ENCODE measurements at places on chromosomes 11 and 22.

DNA sequence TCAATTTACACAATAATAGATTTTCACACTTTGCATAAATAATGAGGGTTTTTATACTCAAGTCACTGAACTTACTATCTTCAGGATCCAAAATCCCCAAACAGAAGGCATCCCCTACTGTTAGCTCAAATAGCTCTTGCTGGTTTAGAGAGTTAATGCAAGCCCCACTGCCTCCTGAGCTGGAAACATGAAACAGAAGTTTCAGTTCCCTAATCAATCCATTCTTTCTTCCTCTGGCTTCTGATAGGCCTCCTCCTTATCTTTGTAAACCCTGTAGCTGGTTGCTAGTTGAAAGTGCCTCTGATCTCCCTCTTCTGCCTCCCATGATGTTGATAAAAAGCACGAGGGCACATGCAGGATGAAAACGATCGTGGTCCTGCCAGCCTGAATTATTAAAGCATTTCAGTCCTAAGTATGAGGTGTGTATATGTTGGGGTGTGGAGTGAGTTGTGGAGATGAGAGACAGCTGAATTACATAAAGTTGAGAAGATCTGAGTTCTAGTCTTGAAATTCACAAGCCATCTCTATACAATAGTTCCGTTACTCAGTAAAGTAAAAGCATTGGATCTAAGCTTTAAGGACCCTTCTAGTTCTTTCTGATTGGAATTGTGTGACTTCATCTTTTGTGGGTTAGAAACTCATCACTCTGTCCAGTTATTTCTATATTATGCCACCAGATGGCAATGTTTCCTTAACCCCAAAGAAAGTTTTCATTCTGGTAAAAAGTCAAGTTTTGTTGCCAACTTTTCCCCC is 35.0 kb upstream of the EHF start:
- peak; percentile 79 for ATAC-seq

- peak; percentile 86 for ATAC-seq
Observed at GRCh38 chr22:29031227-29032011, 30.2 kb downstream of the C22orf31 start.

- no peak for ATAC-seq
Observed at GRCh38 chr11:69374946-69375310, 81.0 kb downstream of the MYEOV start.

DNA sequence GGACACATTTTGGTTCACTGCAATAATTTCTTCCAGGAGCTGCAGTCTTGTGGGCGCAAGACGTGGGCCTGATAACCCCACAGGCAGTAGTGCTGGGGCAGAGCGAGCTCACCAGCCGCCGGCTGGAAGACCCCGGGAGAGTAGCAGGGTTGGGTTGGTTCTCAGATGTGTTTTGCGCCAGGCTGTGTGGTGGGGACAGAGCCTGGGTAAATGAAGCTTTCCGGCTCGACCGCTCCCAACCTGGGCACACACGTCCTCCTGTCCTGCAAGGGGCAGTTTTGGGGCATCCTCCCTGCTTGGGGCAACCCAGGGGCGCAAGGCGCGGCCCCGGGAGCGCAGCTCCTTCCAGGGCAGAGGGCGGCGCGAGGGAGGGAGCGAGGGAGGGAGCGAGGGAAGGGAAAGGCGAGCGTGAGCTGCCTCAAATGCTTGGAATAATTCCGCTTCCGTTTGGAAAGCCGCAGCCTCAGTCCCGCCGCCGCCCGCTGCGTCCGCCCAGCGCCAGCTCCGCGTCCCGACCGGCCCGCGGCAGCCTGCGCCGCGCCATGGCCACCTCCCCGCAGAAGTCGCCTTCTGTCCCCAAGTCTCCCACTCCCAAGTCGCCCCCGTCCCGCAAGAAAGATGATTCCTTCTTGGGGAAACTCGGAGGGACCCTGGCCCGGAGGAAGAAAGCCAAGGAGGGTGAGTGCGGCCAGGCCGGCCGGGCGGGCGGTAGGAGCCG is at the start of gene PARVA:
PARVA (plus strand) TSS at position 466 of the 718 bp plus-strand sequence; CDS start at position 543, 77 bp downstream.
- peak; percentile 89 for ATAC-seq

GRCh38 chr11:122690384-122690783 is 34.9 kb downstream of the UBASH3B start:
- no peak for ATAC-seq

DNA sequence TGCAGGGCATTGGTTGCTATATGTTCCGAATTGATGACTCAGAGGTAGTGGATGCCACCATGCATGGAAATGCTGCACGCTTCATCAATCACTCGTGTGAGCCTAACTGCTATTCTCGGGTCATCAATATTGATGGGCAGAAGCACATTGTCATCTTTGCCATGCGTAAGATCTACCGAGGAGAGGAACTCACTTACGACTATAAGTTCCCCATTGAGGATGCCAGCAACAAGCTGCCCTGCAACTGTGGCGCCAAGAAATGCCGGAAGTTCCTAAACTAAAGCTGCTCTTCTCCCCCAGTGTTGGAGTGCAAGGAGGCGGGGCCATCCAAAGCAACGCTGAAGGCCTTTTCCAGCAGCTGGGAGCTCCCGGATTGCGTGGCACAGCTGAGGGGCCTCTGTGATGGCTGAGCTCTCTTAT is 5.4 kb upstream of the TTC36 start:
- ATAC-seq, result no peak

- ATAC-seq, result peak; percentile 91
Observed at GRCh38 chr11:8709002-8709672, 26.5 kb downstream of the RPL27A start.

- no peak for ATAC-seq
Observed at GRCh38 chr11:122619757-122620156, 35.8 kb upstream of the UBASH3B start.

- ATAC-seq, result peak; percentile 31
Observed at GRCh38 chr22:46891382-46891951, 129.0 kb downstream of the TBC1D22A start.

GRCh38 chr11:91265946-91266345 is 958.7 kb upstream of the FAT3 start:
- no peak for ATAC-seq

DNA sequence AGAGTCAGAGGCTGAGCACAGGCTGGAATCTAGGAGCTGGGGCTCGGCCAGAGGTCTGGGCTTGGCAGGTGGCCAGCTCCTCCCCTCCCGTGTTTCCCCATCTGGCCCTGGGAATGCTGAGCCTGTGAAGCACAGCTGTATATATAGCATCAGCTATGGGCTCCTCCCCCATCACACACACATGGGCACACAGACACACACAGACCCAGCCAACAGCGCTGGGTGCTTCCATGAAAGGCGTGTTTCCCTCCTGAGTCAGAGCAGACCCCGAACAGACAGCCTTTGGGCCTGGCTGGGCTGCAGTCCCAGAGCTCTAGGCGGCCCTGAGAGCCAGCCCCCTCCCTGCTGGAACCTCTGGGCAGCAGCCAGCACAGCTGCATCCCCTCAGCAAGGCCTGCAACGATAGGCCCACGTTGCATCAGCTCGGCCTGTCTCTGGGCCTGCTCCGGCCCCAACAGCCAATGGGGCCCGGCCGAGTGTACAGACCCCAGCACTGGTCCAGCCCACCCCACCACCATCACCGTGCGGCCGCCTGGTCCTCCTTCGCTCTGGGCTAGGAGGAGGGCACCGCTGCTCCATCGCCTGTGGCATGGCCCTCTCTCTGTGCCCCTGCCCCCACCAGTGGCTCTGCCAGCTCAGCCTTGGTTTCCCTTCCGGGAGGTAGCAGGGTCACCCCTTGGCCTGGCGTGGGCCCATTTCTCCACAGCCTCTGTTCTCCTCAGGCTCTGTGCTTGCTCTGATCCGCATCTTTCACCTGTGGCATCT is 7.6 kb upstream of the SERPINH1 start:
- peak; percentile 82 for ATAC-seq

- ATAC-seq, result no peak
Observed at GRCh38 chr11:77501758-77502157, 27.9 kb upstream of the PAK1 start.

GRCh38 chr22:45804319-45804985 is 132.8 kb downstream of the ATXN10 start:
- peak; percentile 43 for ATAC-seq

DNA sequence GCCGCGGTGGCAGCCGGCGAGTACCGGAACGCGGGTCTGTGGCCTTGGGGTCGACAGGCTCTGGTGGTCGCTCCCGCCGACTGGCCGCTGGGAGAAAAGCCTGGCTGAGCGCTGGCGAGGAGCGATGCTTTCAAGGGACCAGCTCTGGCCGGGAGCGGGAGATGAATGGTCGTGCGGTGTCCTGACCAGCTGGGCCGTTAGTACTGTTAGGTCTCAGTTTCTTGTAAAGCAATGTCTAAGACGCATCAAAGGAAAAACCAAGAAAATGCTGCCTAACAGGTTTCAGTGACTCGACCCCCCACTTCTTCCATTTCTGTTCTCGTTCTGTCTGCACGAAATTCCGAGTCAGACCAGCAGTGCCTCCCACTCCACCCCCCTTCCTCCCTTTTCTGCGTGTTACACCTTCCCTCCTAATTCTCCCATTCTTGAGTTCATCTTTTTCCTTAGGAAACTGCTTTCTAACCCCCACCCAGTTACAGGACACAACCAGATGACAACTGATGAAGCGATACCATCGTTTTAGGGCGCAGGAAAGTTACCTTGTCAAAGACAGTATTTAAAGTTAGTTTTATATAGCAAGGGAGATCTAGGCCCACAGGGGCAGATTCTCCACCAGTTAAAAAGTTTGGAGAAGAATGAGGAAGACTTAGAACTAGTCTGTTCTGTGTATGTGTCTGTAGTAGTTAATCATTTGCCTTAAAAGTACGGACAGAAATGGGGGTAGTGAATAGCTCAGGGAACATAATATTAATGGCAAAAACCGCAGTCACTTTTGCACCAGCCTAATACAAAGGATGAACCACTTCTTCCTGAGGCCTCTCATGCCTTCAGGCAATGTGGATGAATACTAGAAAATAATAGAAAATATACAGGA is 1.0 kb downstream of the CUL5 start:
- peak; percentile 8 for ATAC-seq

DNA sequence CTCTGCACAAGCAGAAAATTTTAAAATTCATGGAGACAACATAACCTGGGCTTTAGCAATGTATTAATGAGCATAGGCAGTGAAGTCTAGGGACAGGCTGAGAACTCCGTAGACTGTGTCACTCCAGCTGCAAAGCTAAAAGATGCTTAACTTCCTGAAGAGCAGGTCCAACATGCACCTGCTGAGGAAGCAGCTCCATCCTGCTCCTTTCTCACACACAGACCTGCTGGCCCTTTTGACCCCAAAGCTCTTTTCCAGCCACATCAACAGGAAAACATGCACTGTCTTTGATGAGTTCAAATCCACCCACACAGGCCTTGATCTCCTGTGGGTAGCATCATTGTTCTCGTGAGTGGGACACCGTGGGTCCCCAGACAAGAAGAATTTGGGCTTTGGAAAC is 36.0 kb downstream of the SYN3 start:
- ATAC-seq, result no peak

DNA sequence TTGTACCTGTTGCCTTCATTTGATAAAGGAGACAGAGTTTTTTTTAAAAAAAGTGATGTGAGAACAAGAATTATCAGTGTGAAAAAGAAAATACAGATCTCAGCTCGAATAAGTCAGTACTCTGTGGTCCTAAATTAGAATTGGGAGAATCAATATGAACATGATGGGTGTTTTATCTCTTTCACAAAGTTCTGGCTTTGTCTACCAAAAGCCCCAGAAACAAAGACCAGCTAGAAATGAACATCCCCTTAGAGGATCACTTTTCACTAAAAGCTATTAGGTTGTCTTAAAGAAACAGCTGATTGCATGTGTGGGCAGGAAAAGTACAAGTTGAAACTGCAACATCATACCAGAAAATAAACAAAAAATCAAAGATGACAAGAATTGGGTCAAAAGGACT is 8.4 kb upstream of the ST14 start:
- no peak for ATAC-seq

DNA sequence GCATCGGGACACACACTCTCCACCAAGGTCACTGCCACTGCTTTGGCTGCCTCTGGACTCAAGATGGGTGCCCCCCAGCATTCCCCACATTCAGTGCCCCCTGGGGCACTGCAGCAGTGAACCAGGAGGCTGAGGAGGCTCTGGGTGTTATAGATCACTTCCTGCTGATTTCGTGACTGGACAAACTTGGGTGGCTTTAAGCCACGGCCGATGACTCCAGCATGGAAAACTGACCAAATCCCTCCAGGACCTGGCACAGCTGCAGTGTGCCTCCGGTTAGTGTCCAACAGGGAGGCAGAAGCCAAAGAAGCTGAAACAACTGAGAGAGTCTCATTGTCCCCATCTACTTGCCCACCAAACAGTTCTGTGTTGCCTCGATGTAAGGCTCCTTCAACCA is 1.2 kb upstream of the GANAB start:
- no peak for ATAC-seq

DNA sequence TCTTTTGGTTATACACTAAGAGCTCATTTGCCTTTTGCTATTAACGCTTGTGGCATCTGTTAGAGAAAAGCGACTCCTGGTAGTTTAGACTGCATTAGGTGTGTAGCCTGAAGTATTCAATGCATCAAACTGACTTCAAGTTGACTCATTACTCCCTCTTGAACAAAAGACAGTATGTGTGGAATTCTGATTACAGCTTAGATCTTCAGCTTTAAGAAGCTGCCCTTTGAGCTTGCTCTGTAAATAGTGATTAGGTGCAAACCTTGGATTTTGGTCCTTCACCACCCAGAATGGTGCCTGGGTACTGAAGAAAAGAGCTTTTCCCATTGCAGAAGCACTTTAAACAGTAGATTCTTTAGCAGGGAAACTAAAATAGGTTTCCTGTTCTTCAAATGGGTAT is 62.1 kb downstream of the FAT3 start:
- no peak for ATAC-seq

GRCh38 chr11:103370076-103370475 is 260.9 kb downstream of the DYNC2H1 start:
- no peak for ATAC-seq

GRCh38 chr11:71998649-71999310 is at the start of gene IL18BP:
Gene IL18BP, plus strand, starts transcription at chr11:71998909. Its CDS starts 1,076 bp downstream, at chr11:71999985.
- no peak for ATAC-seq

DNA sequence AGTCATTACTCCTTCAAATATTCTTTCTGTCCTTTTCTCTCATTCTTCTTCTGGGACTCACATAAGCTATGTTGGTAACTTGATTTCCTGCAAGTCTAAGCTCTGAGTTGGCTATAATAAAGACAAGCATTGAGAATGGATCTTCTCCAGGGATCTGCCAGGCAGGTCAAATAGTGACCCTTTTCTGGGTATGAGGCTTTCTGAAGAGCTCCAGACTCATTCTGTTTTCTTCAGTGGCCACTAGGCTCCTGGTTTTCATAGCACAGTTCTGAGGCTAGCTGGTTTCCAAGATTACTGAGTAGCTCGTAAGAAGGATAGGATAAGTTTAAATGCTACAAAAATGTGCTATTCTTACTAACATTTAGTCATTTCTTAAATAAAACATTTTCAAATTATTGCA is 38.3 kb downstream of the TMPRSS5 start:
- no peak for ATAC-seq

DNA sequence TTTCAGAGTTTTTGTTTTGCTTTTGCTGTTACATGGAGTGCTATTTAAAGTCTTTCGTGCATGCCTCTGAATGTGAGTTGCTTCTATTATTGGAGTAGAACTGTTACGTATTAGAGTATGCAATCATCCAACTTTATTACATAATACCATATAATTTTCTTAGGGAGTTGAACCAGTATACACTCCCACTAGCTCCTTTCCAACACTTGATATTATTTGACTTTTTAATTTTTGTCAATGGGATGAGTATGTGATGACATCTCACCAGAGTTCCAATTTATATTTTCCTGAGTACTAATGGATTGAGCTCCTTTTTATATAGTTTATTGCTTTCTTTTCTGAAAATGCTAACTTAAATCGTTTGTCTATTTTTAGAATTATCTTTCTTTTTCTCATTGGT is 90.9 kb downstream of the GRAMD1B start:
- ATAC-seq, result no peak

- ATAC-seq, result peak; percentile 42
Observed at GRCh38 chr11:109734566-109734965, 312.6 kb downstream of the C11orf87 start.

- ATAC-seq, result 0 out of 3 replicates have a peak, but pooled peaks have one; percentile 30
Observed at GRCh38 chr22:30280505-30280904, 8.8 kb downstream of the CASTOR1 start.
